ENCODE measurements at places on chromosomes 1 and 21.
A peak's percentile ranks its signal among the peaks of the same experiment; 100 is the strongest.

GRCh38 chr1:66119148-66119547, 326.5 kb downstream of the PDE4B start:
- no peak for DNase-seq

DNA sequence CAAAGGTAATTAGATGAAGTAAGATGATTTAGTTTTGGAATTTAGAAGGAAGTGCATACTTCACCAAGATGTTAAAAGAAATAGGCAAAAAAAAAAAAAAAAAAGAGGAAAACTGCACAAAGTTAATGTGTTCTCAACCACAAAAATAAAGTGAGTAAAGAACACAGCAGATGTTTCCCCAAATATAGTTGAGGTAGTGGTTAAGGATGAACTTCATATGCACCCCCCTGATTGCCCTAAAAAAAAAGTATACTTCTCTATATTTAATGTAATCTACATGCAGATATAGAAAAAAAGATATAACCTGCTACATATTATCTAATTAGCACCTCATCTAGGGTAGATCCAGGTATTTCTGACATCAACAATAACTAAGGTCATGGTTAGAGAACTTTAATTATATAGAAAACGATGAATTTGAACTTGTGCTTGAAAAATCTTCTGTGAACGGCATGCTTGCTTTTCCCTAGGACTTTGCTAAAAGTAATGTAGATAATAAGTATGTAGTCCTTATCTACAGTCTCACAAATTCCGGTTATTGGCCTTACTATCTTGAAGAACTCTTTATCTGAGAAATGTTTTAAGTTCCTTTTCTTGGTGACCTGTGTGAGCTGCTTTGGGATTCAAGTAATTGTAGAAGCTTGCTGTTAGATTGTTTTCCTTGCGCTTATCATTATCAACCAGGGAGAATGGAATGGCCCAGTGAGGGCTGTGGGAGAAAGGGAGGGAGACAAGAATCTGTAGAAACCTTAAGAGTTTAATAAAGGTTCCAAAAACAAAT, 70.1 kb upstream of the LRRC7 start:
- DNase-seq = no peak

- DNase-seq = no peak
Measured at GRCh38 chr1:192485692-192486436, 89.7 kb upstream of the RGS1 start.

DNA sequence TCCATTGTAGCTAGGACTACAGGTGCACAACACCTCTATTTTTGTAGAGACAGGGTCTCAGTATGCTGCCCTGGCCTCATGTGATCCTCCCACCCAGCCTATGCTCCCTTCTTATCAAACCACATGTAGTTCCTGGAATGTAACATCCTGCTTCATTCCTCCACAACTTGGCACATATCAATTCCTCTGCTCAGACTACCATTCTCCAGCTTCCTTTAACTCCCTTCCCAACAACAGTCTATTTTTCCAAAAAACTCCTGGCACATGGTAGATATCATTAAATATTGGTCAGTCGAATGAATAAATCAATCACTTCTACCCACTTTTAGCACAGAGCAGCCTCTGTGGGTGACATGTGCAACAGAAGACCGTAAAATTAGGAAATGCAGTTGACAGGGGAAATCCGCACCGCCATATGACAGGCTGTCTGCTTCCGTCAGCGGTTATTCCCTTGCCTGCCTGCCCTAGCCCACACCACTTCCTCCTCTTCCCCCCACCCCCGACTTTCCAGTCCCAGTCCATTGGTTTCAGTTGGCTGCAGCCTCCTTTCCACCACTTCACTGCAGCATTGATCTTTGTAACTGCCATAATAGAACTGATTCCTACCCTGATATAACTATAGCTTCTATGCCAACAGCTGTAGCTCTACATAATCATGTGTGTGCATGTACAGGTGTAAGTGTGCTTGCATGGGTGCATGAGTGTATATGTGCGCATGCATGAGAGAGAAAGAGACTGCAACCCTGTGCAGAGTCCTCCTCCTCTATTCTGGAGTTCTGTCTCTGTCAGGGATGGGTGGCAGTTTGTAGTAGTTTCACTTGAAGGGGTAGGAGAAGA, 6.8 kb upstream of the AKR1A1 start:
- no peak for DNase-seq

- peak; percentile 31 for DNase-seq
Measured at GRCh38 chr1:226063977-226064815, 1.7 kb downstream of the H3-3A start.

DNA sequence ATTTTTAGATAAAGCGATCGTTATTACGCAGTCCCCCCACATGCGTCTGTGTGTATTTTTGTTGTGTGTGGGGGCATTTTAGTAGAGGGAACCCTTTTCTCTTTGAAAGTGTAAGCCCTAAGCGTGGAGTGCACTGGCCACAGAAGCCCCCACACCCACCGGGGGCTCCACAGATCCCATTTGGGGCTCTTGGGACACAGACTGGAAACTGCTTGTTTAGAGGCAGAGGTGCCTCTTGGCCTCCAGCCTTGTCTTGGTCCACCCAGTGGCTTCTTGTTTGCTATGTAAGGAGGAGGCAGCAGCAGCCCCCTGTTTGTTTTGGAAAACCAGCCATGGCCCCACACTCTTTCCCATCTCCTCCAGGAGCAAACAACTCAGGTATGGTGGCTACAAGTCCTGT, 42.8 kb downstream of the SLC37A1 start:
- DNase-seq = no peak

DNA sequence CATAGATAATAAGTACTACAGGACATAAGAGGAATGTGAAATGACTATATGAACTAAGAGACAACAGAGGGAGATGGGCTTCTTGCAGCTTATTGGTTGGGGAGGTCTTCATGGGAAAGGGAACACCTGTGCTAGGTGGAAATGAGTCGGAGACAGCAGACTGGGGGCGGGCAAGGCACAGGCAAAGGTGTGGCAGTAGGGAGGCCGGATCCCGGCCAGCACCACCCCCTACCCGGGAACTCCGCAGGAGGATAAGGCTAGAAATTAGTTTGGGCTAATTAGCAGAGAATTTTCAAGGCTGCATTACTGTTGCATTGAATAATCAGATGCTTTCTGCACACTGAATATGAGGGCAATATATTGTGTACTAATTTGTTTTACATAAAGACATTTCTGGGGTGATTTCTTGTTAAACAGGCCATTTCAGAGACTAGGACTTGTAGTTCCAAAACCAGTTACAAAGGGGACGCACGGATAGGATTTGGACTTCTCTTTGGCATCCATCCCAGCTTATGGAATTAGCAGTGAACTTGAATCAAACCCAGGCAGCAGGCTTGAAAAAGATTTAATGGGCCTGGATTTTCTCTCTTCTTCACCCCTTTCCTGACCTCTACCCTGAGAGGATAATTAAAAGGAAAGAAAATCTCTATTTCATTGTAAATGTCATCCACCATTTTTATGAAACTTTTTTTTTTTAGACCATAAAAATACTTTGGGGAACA, 2.2 kb upstream of the HUNK start:
- no peak for DNase-seq

- DNase-seq = no peak
Measured at GRCh38 chr1:93078203-93078602, 880 bp upstream of the MTF2 start.

GRCh38 chr1:10932088-10932487, 80.4 kb upstream of the TARDBP start:
- no peak for DNase-seq

- no peak for DNase-seq
Measured at GRCh38 chr1:97164276-97164639, 442.7 kb downstream of the PTBP2 start.

- DNase-seq = no peak
Measured at GRCh38 chr1:25544243-25544764, 898 bp downstream of the LDLRAP1 start.

DNA sequence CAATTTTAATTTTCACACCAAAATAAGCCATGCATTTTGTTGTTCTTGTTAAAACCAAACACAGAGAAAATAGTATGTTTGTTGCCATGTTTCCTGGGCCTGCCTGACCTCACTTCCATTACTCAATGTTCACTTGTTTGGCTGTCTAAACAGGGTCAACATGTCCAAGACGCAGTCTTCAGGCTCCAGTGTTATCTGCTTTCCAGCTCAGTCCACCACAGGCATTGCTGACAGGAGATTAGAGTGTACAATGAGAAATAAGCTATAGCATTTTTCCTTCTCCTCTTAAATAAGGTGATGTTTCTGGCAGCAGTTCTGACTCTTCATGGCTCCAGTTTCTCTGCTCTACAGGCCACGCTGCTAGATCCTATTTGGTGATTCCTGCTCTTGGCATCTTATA, 1030.5 kb downstream of the KCNT2 start:
- no peak for DNase-seq

DNA sequence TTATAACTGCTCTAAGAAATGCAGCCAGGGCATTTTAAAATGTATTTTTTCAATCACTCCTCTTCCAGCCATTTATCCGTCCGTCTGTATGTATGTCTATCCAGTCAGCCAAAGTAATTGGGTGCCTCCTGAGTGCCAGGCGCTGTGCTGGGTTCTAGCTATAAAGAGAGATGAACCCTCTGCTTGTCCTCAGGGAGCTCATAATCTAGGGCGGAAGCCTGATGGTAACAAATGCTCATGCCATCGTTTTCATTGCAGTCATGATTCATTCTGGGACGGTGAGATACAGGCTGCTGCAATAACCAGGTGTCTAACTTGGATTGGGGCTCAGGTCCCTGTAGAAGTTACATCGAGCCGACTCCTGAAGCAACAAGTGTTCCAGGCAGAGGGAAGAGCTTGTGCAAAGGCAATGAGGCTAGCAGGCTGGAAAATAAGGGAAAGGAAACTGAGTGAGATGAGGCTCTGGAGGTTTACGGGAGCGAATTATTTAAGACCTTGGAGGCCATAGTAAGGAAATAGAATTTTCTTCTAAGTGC, 11.6 kb downstream of the IFI6 start:
- DNase-seq = no peak

GRCh38 chr21:28579986-28580550, 412.6 kb downstream of the LTN1 start:
- DNase-seq = no peak

- DNase-seq = no peak
Measured at GRCh38 chr1:116854716-116855115, 55.0 kb upstream of the PTGFRN start.

GRCh38 chr1:152052606-152053005, 15.8 kb upstream of the S100A11 start:
- DNase-seq = peak; percentile 58

DNA sequence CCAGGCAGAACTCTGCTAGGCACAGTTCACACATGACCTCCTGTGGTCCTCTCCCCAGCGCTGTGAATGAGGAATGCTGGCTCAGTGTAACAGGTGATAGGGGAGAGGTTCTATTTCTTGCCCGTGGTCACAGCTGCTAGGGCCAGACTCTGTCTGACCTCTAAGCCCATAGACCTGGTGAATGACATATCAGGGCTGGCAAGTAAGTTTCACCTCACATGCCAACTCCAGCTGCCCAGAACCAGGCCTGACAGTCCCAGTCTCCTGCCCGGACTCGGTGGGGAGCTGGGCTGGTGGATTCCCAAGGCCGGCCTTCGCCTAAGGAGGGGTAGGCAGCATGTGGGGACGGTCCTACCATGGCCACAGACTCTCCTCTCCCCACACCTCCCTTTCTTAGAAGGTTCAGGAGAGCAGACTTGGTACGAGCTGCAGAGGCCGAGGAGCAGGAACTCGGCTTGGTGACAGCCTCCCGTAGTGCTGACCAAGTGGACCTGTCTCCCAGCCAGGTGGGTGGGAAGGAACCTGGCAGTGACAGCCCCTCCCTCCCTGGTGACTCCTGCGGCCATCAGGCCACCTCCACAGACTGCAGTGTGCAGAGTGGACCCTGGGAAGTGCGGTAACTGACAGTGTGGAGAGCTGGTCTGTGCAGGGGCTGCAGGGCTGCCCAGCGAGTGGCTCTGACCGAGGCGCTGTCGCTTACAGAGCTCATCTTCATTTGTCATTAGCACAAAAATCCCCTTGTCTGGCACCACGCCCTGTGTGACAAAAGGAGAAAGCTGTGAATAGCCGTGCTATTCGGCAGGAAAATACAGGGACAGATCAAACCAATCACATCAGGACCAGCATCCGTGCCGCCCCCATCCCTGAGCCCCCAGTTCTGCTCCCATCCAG, 74.6 kb downstream of the SCCPDH start:
- peak; percentile 59 for DNase-seq

- DNase-seq = peak; percentile 29
Measured at GRCh38 chr1:153945131-153945794, 1.3 kb downstream of the DENND4B start.

GRCh38 chr1:24704411-24705259, 40.6 kb upstream of the CLIC4 start:
- DNase-seq = peak; percentile 50

- no peak for DNase-seq
Measured at GRCh38 chr1:77511440-77511840, 171.0 kb downstream of the ZZZ3 start.

- no peak for DNase-seq
Measured at GRCh38 chr1:24955161-24955560, 25.1 kb upstream of the RUNX3 start.

- DNase-seq = no peak
Measured at GRCh38 chr1:230150615-230151014, 83.6 kb downstream of the GALNT2 start.

GRCh38 chr1:230857077-230857476, 11.2 kb downstream of the C1orf198 start:
- DNase-seq = no peak

- DNase-seq = no peak
Measured at GRCh38 chr21:39119891-39120290, 63.4 kb downstream of the PSMG1 start.

DNA sequence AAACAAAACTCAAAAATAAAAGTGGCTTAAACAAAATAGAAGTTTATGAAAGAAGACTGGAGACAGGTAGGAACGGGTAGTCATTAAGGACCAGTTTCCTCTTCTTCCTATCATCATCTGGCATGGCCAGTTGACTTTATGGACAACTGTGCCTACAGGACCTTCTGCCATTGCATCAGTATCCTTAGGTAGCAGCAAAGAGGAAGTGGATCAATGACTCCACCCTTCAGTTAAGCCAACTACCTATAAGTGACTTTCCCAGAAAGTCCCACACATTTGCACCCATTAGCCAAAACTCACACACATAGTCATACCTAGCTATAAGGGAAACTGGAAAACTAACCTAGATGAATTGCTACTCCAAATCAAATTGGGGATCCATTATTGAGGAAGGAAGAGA, 51.7 kb downstream of the RASAL2 start:
- no peak for DNase-seq

DNA sequence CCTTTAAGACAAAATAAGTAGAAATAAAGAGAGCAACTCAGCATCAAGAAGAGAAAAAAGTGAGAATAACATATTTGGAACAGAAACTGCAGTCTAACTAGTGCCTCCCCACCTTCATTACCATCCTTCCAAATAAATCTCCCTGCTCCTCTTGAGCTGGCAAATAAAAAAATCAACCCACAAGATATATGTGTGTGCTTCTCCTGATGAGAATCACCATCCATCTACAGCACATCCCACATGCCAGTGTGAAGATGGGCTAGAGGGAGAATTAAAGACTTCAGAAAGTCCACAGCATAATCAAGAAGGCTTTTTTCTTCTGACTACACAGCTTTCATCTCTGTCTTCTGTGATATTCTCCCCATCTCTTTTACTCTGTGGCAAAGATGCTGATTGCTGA, 244.1 kb downstream of the SPATA17 start:
- no peak for DNase-seq

Data from HAP-1 (cell line).